ENCODE measurements at places on chromosomes 7 and 10. TPM values are rescaled to one million over a fixed set of nuclear protein-coding genes. Genes with fewer than 3 reads are reported as not detected.

GRCh38 chr10:73226663-73227062, 20.4 kb downstream of the DNAJC9 start:
- no peak for DNase-seq

DNA sequence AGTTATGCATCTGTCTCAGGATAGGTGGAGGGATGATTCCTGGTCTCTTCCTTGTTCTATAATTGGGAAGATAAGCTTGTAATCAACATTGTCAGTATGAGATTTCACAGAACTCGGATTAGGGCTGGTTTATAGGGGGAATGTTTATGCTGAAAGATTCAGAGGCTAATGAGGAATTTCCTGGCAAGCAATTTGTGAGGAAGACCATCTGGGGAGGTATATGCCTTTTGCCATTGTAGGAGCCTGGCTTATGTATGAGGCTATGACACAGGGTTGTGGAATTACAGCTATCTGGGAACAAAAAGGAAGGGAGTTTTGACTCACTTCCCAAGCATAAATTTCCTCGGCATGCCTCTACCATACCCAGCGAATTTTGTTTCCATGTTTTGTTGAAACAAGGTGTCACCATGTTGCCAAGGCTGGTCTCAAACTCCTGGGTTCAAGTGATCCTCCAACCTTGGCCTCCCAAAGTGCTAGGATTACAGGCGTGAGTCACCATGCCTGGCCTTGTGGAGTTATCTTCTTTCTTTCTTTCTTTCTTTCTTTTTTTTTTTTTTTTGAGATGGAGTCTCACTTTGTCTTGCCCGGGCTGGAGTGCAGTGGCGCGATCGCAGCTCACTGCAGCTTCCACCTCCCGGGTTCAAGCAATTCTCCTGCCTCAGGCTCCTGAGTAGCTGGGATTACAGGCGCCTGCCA, 1.6 kb upstream of the COPS6 start:
- DNase-seq: peak; percentile 71

Gene CCT6A
- polyA plus RNA-seq: 255 TPM

DNA sequence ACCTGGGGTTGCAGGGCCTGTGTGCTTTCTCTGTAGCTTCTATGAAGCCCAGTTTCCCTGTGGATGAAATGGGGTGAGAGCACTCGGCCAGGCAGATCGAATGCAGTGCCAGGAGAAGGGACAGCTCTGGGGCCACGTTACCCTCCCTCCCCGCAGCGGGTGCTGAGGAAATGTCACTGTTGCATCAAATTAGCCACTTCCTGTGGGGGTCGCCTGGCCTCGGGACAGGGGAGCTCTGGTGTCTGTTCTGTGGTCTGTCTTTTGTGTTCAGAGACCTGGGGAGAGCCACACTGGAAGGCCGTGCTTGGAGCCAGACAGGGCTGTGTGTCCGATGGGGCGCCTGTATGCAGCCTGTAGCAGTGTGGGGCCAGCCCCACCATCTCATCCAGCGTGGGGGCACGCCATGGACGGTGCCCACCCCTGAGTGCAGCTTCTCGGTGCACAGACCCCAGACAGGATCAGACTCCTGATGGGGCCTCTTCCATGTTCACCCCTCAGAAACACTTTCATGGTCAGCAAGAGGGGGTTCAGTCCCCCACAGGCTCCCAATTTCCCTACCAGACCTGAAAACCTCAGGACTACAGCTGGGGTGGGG, 13.6 kb downstream of the TTYH3 start:
- no peak for DNase-seq

Gene COL1A2
- 0.60 TPM for polyA plus RNA-seq

GRCh38 chr10:111246814-111247452, 170.1 kb downstream of the ADRA2A start:
- no peak for DNase-seq

GRCh38 chr7:32069116-32069650, 1.0 kb downstream of the PDE1C start:
- peak; percentile 32 for DNase-seq
